ENCODE measurements at places on chromosomes 5 and 9.

DNA sequence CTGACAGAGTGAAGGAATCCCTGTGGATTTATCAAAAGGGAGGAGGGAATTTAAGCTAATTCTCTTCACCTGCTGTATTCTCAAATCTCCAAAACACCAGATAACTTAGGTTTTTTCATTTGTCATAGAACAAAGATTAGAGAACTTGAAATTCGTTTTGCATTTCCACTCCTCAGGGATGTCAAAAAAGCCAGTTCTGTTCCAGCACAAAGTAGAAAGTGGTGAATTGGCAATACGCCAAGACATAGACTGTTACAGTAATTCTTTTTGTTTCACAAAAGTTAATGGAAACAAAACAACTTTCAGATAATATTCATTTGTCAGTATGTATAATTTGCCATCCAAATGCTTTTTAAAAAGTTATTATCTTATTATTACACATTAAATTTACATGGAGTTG lies 15.0 kb downstream of the S1PR3 start:
- peaks cover 4% of the 10 kb centered on the region for H3K4me1 ChIP-seq
- H3K36me3 ChIP-seq = no peaks in the 10 kb centered on the region
- no peak overlapping the region for H3K27ac ChIP-seq
- no peaks in the 10 kb centered on the region for H3K27me3 ChIP-seq

GRCh38 chr5:119330367-119331183 lies 25.2 kb upstream of the TNFAIP8 start:
- H3K27ac ChIP-seq = no peak overlapping the region
- no peaks in the 10 kb centered on the region for H3K36me3 ChIP-seq
- DNase-seq = no peak
- no peak overlapping the region for H3K4me3 ChIP-seq

DNA sequence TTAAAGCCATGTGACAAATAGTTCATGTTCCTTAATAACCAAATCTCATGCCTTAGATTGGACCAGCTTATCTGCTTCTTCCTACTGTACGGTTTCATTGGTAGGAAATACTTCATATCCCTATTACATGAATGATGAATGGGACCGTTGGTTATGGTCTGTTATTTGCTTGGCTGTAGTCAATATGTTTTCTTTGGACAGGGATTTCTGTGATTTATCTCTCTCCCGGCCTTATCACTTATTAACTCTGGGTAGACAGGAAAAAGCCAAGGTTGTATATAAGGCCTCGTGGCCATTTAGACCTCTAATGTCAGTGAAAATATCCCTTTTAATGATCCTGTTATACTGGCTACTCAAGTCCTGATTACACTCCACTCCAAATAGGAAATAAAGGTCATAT lies 330.6 kb downstream of the EBF1 start:
- no peaks in the 10 kb centered on the region for H3K4me1 ChIP-seq
- DNase-seq = no peak
- H3K36me3 ChIP-seq = no peaks in the 10 kb centered on the region
- H3K27ac ChIP-seq = peak overlapping the region; percentile 8
- H3K27me3 ChIP-seq = no peaks in the 10 kb centered on the region

GRCh38 chr5:156375895-156376495 lies 49.0 kb downstream of the SGCD start:
- H3K27me3 ChIP-seq = no peaks in the 10 kb centered on the region
- H3K4me1 ChIP-seq = no peaks in the 10 kb centered on the region
- no peak for DNase-seq
- H3K36me3 ChIP-seq = no peaks in the 10 kb centered on the region
- H3K4me3 ChIP-seq = no peak overlapping the region
- H3K27ac ChIP-seq = no peak overlapping the region

GRCh38 chr5:78628270-78628992 lies 20.1 kb downstream of the LHFPL2 start:
- peaks cover 9% of the 10 kb centered on the region for H3K36me3 ChIP-seq
- peaks cover 72% of the 10 kb centered on the region for H3K4me1 ChIP-seq
- H3K27ac ChIP-seq = peak overlapping the region; percentile 74
- no peak for DNase-seq
- no peak overlapping the region for H3K4me3 ChIP-seq
- H3K27me3 ChIP-seq = no peaks in the 10 kb centered on the region

- no peak overlapping the region for H3K4me3 ChIP-seq
- H3K4me1 ChIP-seq = peaks cover 20% of the 10 kb centered on the region
- no peaks in the 10 kb centered on the region for H3K36me3 ChIP-seq
- DNase-seq = no peak
- H3K27ac ChIP-seq = no peak overlapping the region
Observed at GRCh38 chr9:129440435-129441186, 180.3 kb downstream of the C9orf50 start.

DNA sequence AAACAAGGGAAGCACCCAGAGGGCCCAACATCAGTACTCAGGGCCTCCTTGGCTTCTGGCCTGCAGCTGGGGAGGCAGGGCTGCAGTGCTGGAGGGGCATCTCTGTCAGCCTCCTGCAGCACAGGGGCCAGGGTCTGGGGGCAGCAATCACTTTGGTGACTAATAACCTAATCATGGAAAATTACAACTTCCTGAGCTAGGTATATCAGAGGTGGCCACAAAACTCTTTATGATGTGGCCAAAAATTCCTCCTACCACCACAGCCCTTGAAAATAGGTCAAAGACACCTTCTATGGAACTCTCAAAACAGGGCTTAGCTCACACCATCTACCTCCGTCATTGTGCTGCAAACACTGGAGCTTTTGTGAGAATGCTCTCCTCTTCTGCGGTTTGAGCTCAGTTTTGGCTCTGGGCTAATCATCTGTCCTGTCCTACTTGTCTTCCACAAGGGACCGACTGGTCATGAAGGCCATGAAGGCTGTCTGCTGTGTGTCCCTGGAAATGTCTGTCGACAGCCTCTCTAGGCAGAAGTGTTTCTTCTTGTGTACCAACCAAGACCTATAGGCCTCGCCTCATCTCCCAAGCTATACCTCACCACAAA lies 28.6 kb downstream of the CSF2 start:
- no peak for DNase-seq
- H3K27me3 ChIP-seq = no peaks in the 10 kb centered on the region
- H3K36me3 ChIP-seq = no peaks in the 10 kb centered on the region
- H3K4me3 ChIP-seq = no peak overlapping the region
- no peak overlapping the region for H3K27ac ChIP-seq

DNA sequence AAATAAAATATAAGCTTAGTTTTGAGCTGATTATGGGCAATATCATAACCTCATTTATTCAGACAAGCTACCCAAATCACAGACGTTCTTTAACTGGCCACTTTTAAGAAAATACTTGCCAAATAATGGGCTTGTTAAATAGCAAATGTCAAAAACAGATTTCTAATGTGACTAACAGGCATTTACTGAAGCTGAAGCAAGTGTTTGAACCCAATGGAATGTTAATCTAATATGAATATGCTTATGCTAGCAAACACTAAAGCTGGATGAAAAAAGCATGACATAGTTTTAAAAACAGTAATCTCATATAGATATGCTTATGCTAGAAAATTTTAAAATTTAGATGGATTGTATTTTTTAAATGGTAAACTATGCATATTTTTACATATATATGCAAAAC lies 411.6 kb upstream of the PTGER4 start:
- no peak for DNase-seq
- no peaks in the 10 kb centered on the region for H3K36me3 ChIP-seq
- H3K4me1 ChIP-seq = no peaks in the 10 kb centered on the region
- H3K27ac ChIP-seq = no peak overlapping the region
- no peak overlapping the region for H3K4me3 ChIP-seq

- peaks cover 86% of the 10 kb centered on the region for H3K36me3 ChIP-seq
- H3K27me3 ChIP-seq = no peaks in the 10 kb centered on the region
- DNase-seq = no peak
- H3K4me3 ChIP-seq = no peak overlapping the region
Observed at GRCh38 chr9:131621551-131622358, 76.4 kb downstream of the PRRT1B start.

GRCh38 chr5:110686270-110686669 lies 40.2 kb downstream of the TMEM232 start:
- DNase-seq = no peak
- H3K27ac ChIP-seq = no peak overlapping the region
- no peaks in the 10 kb centered on the region for H3K36me3 ChIP-seq

DNA sequence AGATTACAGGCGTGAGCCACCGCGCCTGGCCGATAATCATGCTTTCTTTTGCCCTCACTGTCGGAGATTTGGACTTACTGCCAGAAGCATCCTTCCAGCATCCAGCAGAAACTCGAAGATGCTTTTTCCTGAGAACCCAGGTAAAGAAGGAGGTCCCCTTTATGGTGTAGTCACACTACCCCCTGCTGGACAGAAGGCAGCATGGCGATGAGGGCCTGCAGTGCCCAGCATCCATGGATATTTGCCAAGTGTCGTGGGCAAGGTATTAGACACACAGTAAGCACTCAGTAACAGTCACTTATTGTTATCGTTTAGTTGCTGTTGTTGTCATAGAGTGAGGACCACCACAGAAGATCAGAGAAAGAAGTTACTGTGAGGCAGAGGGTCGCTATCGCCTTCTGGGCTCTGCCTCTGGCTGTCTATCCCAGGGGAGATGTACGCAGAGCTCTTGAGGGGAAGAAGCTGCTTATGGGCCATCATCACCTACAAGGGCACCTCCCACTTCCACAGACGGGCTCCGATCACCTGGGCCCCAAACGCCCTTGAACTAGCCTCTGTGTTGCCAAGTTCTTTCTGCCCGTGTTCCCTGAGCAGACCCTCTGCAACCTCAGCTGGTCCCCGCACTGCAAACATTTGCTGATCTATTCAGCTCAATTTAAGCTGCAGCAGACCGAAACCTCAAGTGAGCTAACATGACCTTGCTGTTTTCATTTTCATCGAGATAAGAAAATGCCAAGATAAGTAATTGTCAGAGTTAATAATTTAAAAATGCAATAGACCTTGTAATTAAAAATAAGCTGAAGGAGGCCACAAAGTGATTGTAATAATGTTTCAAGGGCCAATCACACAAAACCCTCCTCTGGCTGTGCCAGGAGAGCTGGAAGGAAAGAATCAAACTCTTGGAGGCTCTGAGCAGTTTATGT lies 23.9 kb downstream of the C5orf15 start:
- H3K4me3 ChIP-seq = no peak overlapping the region
- H3K36me3 ChIP-seq = no peaks in the 10 kb centered on the region
- no peak overlapping the region for H3K27ac ChIP-seq
- no peak for DNase-seq
- H3K27me3 ChIP-seq = no peaks in the 10 kb centered on the region

DNA sequence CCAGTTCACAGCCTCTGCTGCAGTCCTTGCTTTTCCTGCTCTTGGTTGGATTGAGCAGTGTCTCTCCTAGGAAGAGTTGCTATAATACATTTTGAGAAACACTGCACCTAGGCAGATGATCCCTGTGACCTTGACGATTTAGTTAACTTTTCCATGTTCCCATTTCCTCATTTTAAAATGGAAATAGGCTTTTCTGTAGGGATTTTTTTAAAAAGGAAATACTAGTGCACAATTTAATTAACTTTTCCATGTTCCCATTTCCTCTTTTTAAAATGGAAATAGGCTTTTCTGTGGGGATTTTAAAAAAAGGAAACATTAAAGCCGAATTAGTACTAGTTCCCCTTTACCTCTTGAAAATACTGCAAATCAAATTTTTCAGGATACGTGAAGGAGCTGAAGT lies 4.7 kb downstream of the ATP6V0E1 start:
- no peak overlapping the region for H3K4me3 ChIP-seq
- H3K27ac ChIP-seq = no peak overlapping the region
- H3K36me3 ChIP-seq = no peaks in the 10 kb centered on the region
- peaks cover 31% of the 10 kb centered on the region for H3K4me1 ChIP-seq
- no peak for DNase-seq

GRCh38 chr5:111997711-111998110 lies 240.7 kb upstream of the NREP start:
- H3K4me3 ChIP-seq = no peak overlapping the region
- no peak overlapping the region for H3K27ac ChIP-seq
- no peaks in the 10 kb centered on the region for H3K36me3 ChIP-seq
- no peaks in the 10 kb centered on the region for H3K4me1 ChIP-seq
- no peak for DNase-seq

DNA sequence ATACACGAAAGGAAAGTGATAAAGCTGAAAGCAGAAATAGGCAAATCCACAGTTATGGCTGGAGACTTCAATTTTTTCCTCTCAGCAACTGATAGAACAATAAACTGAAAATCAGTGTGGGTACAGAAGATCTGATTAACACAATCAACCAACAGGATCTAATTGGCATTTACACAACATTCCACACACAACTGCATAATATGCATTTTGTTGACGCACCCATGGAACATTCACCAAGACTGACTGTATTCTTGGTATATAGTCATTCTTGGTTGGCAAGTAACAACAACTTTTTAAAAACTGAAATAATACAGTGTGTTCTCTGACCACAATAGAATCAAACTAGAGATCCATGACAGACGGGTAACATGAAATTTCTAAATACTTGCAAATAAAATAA lies 218.7 kb upstream of the S1PR3 start:
- no peaks in the 10 kb centered on the region for H3K36me3 ChIP-seq
- no peaks in the 10 kb centered on the region for H3K4me1 ChIP-seq
- H3K27ac ChIP-seq = no peak overlapping the region
- no peaks in the 10 kb centered on the region for H3K27me3 ChIP-seq

DNA sequence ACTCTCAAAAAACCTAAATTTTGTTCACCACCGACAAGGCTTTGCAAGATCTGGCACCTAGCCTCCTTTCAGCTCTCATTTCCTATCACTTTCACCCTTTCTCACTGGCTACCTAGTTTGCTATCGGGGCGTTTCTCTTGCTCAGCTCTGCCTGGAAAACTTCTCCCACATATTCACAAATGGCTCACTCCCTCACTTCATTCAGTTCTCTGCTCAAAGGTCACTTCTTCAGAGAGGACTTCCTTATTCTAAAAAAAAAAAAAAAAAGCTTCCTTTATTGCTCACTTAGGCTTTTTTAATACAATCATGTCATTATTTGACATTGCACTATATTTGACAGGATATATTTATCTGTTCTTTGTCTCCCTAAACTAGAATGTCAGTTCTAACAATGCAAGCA lies 2.1 kb upstream of the SLC25A46 start:
- H3K4me3 ChIP-seq = no peak overlapping the region
- H3K27me3 ChIP-seq = no peaks in the 10 kb centered on the region
- peaks cover 9% of the 10 kb centered on the region for H3K4me1 ChIP-seq
- DNase-seq = no peak
- no peaks in the 10 kb centered on the region for H3K36me3 ChIP-seq

GRCh38 chr5:143741421-143741820 lies 70.5 kb upstream of the HMHB1 start:
- no peak overlapping the region for H3K4me3 ChIP-seq
- H3K36me3 ChIP-seq = no peaks in the 10 kb centered on the region
- DNase-seq = no peak
- no peaks in the 10 kb centered on the region for H3K27me3 ChIP-seq
- no peaks in the 10 kb centered on the region for H3K4me1 ChIP-seq

GRCh38 chr9:124347968-124348358 lies 67.3 kb downstream of the PSMB7 start:
- no peak overlapping the region for H3K4me3 ChIP-seq
- H3K36me3 ChIP-seq = peaks cover 4% of the 10 kb centered on the region
- H3K4me1 ChIP-seq = no peaks in the 10 kb centered on the region
- DNase-seq = peak; percentile 61
- H3K27ac ChIP-seq = no peak overlapping the region
- H3K27me3 ChIP-seq = no peaks in the 10 kb centered on the region

- no peak for DNase-seq
- H3K4me3 ChIP-seq = no peak overlapping the region
- H3K4me1 ChIP-seq = no peaks in the 10 kb centered on the region
- peaks cover 91% of the 10 kb centered on the region for H3K27me3 ChIP-seq
- H3K36me3 ChIP-seq = no peaks in the 10 kb centered on the region
Observed at GRCh38 chr9:137300567-137301080, 1.4 kb downstream of the NRARP start.

- H3K36me3 ChIP-seq = no peaks in the 10 kb centered on the region
- no peak for DNase-seq
Observed at GRCh38 chr9:131810351-131811170, 70.7 kb upstream of the RAPGEF1 start.
